ENCODE measurements at places on chromosomes 4 and X.

- DNase-seq = no peak
Measured at GRCh38 chr4:106266201-106266600, 49.8 kb downstream of the TBCK start.

DNA sequence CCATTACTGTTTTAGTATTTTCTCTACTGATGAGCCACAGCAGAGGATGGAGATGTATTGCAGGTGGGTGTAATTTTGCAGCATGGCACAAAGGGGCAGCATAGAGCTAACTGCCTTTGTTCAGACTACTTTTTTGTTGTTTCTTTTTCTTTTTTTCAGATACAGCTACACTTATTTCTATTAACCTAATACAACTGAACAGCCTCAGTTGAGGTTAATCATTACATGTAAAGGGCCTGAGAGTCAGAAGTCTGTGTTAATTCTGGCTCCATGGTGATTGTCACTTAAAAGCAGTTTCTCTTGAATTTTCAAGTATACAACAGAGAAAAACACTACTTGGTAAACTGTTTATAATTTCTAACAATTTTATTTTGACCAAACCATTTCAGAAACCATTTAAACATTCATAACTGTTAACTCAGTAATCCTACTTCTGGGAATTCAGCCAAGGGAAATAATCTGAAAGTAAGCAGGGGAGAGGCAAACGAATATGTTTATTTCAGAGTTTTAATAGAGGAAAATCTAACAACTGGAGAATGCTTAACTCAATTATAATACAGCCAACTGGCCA is 13.9 kb upstream of the PPEF2 start:
- DNase-seq = no peak

- DNase-seq = no peak
Measured at GRCh38 chr4:82975792-82976191, 34.8 kb downstream of the LIN54 start.

GRCh38 chr4:62075521-62075920 is 875.4 kb downstream of the ADGRL3 start:
- DNase-seq = no peak

DNA sequence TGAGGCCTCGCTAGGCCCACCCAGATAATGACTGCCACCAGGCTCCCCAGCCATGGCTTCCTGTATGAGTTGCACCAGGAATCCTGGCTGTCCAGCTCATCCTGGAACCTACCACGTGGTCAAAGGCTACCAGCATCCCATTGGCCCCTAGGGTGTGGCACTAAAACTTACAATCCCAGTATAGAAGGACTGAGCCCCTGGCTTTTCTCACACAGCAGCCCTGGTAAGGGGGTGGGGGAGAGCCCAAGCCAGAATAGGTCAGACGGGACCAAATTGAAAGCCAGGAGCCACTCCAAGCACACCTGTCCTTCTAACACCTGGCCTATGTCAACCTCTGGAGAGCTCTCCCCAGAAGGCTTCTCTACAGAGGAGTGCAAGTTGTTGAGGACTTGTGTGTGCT is 269.3 kb upstream of the AGTR2 start:
- DNase-seq = no peak

GRCh38 chr4:147535124-147535523 is 54.2 kb downstream of the EDNRA start:
- DNase-seq = no peak

DNA sequence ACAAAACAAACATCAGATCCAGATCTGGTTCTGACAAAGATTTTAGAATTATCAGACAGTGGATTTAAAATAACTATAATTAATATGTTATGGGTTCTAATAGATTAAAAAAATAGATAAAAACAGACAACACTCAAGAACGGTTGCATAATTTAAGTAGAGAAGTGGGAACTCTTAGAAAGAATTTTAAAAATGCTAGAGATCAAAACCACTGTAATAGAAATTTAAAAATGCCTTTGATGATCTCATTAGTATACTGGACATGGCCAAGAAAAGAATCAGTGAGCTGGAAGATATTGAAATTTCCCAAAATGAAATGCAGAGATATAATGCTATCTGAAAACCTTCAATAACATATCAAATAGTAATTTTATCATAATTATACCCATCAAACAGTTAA is 28.3 kb upstream of the DYNLT3 start:
- DNase-seq = no peak

DNA sequence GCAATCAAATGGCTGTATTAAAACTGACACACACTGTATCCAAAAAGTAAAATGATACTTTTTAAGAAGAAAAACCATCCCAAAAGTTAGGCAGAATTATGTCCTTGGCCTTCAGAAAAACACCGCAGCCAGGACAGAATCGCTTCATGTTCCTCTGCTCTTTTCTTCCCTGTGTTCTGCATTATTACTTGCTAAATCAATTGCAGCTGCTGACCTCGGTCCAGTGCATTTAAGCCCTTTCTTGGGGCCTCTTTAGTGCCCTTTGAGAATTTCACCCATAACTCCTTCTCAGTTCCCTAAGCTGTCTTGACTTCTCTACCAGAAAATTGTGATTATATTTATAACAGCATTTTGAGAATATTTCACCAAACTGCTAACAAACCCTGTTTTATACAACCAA is 696.9 kb downstream of the PCDH7 start:
- no peak for DNase-seq

DNA sequence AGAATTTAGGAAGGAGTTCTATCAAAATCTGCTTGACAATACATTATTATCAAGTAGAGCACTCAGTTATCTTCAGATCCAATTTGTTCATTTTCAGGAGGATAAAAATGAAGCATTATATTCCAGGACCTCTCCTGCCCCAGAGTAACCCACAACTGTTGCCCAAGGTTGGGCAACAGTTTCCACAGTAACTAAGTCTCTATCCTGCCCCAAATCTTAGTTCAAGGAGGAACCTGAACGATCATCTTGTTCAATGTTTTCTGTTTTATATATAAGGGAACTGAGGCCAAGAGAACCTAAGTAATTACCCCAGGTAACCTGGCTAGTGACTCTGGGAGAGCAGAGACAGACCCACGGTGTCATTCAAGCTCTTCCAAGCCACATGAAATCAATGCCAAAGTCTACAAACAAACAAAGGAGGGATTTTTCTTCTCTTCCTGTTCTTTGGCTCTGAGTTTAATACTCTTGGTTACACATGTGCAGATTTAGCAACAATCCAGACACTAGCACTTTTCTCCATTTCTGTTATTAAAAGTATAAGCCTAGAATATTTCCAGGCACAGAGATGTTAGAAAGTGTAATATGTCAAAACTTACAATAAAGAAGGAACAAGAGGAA is 105.6 kb downstream of the C4orf51 start:
- DNase-seq = no peak

DNA sequence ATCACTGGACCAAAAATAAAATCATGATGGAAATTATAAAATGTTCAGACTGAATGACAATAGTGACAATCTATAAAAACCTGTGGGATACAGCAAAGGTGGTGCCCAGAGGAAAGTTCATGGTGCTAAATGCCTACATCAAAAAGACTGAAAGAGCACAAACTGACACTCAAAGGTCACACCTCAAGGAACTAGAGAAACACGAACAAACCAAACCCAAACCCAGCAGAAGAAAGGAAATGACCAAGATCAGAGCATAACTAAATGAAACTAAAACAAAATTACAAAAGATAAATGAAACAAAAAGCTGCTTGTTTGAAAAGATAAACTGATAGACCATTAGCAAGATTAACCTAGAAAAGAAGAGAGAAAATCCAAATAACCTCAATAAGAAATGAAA is 78.7 kb downstream of the ANAPC10 start:
- no peak for DNase-seq

GRCh38 chr4:1752284-1753041 is 31.1 kb downstream of the TACC3 start:
- no peak for DNase-seq

GRCh38 chr4:149794352-149794751 is 21.3 kb downstream of the IQCM start:
- no peak for DNase-seq

GRCh38 chrX:16873106-16873505 is 2.9 kb upstream of the RBBP7 start:
- no peak for DNase-seq

- no peak for DNase-seq
Measured at GRCh38 chrX:115368876-115369275, 79.4 kb downstream of the LUZP4 start.

- DNase-seq = no peak
Measured at GRCh38 chrX:31423609-31424189, 351.9 kb upstream of the FTHL17 start.

GRCh38 chr4:101288365-101289145 is 58.8 kb downstream of the PPP3CA start:
- DNase-seq = no peak

- DNase-seq = no peak
Measured at GRCh38 chr4:85495621-85496020, 20.7 kb downstream of the ARHGAP24 start.

DNA sequence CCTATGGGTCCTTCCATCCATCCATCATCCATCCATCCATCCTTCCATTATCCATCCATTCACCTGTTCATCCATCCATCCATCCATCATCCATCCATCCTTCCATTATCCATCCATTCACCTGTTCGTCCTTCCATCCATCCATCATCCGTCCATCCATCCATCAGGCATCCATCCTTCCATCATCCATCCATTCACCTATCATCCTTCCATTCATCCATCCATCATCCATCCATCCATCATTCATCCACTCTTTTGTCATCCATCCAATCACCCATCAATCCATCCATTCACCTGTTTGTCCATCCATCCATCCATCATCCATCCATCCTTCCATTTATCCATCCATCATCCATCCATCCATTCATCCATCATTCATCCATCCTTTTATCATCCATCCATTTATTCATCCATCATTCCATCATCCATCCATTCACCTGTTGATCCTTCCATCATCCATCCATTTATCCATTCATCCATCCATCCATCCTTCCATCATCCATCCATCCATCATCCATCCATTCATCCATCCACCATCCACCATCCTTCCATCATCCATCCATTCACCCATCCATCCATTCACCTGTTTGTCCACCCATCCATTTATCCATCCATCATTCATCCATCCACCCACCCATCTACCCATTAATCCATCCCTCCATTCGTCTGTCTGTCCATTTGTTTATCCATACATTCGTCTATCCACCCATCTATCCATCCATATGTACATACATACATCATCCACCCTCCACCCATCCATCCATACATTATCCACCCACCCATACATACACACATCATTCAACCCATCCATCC is 34.8 kb downstream of the SH3TC1 start:
- no peak for DNase-seq

DNA sequence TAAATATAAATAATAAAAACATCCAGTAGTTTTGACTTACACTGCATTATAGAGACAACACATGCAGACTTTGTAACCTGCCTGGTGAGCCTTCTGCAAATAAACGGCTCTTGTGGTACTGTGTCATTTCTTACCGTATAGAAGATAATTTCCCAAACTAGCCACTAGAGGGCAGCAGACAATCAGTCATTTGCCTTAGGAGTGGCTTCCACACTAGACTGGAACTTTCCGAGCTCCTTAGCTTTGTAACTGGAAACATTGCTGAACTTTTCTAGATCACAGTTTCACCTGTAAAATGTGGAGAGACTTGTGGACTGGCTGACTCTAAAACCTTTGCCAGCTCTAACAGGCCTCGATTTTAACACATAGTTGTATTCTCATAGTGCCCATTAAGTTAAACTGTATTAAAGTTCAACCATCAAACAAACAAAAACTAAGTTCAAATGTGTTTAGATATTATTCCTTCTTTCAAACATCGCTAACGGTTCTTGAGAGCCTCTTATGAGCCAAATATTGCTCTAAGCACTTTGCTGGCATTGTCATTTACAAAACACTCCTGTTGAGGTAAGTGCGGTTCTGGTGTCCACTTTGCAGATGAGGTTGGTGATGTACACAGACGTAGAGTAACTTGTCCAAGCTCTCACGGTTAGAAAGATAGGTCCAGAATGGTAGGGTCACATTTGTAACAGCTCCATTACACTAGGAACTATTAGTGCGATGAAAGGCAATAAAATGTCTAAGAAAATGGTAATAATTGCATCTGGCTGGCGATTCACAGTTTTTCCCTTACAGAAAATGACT is 345.5 kb downstream of the ANK2 start:
- DNase-seq = peak; percentile 22

GRCh38 chr4:8439914-8440491 is 520 bp downstream of the ACOX3 start:
- no peak for DNase-seq
